GOT3 (cell line): ENCODE measurements at places on chromosomes 4 and X.

- no peak for DNase-seq
Observed at GRCh38 chr4:75101906-75102786, 169.2 kb downstream of the PARM1 start.

DNA sequence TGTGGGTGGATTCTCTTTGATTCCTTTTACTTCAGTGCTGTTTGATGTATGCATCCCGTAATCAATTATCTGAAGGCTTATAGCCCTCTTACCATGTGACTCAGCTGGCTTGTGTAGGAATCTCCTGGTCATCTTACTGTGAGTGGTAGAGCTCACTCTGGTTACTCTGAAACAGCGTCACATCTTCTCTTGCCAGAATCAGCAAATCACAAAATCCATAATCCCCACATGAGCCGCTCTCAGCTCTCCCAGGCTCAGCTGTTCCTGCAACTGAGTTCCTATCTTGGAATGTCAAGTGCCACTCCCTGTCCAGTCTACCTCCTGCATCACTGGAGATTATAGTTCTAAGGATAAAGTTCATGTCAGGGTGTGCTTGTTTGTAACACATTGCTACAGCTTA is 278.0 kb downstream of the FBXO8 start:
- no peak for DNase-seq

DNA sequence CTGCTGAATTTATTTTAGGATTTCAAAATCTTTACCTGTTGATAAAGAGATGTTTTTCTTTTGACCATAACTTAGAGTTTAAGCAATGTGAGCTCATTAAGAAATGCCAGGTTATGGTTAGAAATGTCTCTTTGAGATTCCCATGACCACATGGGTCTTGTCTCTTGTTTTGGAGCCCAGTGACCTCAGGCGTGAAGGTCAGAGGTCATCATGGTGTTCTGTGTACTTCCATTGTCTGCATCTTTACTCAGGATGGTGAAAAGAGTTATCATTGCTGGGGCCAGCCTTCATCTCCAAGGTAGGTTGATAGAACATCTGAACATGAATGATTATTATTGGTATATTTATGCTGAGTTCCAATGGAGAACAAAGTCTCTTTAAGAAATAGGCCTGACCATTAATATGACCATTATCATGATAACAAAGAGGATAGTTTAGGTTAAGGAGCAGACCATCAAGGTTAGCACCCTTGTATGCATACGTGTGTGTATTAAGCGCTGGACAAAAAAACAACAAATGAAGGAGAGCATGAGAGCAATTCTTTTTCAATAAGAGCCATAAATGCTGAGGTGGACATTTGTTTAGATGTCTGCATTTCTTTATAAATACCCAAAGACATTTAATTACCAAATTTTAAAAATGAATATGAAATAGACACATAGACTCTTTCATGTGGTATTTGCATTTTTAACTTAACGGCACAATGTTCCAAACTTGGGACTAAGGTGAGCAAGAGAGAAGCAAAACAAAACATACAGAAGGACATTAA is 120.6 kb upstream of the PAQR3 start:
- DNase-seq = no peak

DNA sequence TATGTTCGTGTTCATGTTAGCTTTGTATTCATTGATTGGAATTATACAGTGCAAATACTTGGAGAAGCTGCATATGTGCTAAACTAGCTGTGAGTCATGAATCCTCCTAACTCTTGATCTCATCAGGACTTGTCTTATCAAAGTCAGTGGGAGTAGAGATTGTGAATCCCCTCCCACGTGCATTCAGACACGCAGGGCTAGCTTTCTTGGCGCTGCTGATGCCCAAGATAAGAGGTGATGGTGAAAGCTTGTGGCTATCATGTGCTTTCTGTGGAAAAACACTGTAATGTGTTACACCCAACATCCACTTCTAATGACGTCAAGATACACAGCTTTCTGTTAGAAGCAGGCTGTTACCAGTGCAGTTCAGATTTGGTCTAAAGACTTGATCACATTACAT is 348.7 kb upstream of the HAND2 start:
- no peak for DNase-seq

DNA sequence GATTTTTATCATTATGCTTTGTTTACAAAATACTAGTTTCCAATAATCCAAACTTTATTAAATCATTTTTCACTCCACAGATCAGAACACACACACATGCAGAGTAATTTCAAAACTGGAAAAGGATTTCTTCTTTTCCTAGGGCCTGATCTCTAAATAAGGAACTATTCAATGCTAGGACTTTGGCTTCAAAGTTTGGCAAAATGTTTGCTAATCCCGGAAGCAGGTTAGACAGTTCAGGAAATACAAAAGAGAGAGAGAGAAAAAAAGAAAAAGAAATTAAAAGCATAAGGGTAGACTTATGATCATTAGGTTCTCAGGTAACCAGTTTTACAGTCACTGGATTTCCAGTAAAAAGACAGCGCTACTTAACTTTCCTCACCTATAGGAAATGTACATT is 211.0 kb downstream of the DCLK2 start:
- DNase-seq = no peak

DNA sequence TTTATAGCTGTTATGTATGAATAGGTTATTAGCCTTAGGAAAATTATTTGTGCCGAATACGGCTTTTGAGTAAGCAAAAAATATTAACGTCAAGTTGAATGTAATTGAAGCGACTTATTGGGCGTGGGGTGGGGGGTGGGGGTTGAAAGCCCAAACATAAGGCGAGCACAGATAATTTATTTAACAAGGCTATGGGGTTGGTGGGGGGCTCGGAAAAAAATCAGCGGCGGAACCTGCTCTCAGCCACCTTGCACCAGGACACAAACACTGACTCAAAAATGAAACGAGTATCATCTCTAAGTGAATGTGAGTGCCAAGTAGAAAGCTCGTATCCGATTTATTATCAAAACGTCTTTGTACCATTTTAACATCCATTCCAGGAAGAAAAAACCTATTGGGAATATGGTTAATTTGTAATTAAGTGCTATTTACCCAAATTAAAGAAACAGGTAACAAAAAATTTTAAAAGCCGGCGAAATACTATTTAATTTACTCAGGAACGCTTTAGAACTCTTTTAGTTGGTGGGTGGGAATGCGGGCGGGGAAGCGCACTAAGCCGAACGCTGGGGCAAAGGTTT is 902 bp upstream of the LARP1B start:
- no peak for DNase-seq

GRCh38 chrX:129496625-129497024 is 26.7 kb downstream of the SMARCA1 start:
- DNase-seq = no peak

- DNase-seq = no peak
Observed at GRCh38 chrX:119290476-119290875, 54.4 kb downstream of the PGRMC1 start.

- DNase-seq = no peak
Observed at GRCh38 chrX:19019996-19020395, 36.1 kb upstream of the PHKA2 start.

GRCh38 chr4:26931451-26931850 is 70.8 kb downstream of the STIM2 start:
- DNase-seq = no peak
